Cortex of kidney (tissue), 1 donor: ENCODE measurements at places on chromosomes 3 and 15.

- DNase-seq: no peak
Measured at GRCh38 chr3:42729404-42730145, 27.0 kb upstream of the HHATL start.

DNA sequence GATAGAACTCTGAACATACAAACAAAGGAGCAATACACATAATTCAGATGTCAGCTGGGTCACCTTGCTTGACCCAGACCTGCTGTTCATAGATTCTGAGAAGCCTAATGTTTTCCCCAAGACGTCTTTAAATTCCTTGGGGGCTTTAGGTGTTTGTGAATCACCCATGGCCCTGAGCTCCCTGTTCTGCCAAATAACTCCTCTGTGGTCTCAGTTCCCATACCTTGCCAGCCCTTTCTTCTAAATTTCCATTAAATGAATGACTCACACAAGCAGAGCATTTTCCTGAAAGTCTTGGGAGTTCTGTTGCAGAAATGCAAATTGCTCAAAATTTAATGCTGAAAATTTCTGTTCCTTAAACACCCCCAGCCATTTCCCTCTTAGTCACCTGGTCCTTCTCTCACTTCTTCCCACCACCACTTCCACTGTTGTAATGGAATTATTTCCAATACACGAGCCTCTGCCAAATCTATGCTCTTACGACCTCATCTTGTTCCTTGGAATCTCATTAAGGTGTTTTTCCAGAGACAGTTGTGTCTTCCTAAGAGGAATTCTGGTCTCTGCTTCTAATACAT is 33.4 kb upstream of the PSMD6 start:
- DNase-seq: no peak

GRCh38 chr3:98361289-98361688 is 7.6 kb downstream of the OR5K4 start:
- DNase-seq: no peak

DNA sequence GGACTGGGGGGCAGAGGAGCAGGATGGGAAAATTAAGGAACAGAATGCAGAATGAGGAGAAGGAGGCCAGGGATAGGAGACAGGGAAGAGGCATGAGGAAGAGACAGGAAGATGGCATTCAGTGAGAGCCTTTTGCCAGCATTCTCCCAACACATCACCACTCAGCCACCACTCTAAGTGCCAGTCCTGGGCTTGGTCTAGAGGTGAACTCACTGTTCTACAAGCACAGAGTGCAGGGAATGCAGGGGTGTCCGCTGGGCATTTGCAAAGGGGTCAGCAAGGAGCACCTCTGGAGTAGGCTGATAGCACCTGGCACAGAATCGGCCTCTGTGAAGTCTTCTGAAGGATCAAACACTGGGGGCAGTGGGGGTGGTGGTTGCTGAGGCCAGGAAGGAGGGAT is 14.6 kb upstream of the IGDCC3 start:
- no peak for DNase-seq

DNA sequence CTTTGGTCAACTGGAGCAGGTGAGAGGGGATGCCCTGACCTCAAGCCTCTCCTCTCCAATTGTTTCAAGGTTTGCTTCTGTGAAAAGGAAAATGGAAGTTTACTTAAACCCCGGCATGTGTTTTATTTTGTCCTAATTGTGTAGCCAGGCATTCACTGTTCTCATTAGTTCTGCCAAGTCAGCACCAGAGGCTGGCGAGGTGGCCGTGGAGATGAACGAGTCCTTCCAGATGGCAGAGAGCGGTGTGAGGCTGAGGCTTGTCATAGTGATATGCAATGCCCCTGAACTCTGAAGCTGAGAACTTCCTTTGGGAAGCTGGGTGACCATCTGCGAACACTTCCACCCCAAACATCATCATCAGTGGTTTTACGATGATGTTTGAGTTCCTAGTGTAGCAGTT is 199.6 kb downstream of the TJP1 start:
- no peak for DNase-seq

DNA sequence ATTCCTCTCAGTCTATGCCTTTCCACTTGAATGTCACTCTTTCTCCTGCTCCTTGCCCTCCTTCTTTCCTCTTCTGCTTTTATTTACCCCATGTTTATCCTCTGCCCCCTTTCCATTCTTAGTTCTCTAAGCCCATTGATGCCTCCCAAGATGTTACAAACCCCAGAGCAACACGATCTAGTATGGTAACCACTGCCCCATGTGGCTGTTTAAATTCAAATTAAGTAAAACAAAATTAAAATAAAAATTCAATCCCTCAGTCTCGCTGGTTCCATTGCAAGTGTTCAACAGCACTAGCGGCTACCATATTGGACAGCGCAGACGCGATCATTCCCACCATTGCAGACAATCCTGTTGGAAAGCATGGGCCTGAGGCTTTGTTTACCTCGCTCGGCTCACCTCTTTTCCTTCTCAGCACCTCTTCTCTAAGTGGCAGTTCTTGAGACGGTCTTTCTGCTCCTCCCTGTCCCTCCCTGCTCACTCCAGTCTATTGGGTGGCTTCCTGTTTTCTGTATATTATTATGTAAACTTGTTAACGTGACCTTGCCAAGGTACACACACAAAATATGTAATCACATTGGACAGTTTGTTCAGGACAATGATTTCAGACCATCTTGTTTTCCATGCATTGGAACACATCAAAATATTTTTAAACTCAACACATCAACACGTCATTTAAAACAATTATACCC is 21.8 kb upstream of the CA12 start:
- no peak for DNase-seq

GRCh38 chr3:108053067-108053466 is 37.8 kb downstream of the CD47 start:
- DNase-seq: no peak

DNA sequence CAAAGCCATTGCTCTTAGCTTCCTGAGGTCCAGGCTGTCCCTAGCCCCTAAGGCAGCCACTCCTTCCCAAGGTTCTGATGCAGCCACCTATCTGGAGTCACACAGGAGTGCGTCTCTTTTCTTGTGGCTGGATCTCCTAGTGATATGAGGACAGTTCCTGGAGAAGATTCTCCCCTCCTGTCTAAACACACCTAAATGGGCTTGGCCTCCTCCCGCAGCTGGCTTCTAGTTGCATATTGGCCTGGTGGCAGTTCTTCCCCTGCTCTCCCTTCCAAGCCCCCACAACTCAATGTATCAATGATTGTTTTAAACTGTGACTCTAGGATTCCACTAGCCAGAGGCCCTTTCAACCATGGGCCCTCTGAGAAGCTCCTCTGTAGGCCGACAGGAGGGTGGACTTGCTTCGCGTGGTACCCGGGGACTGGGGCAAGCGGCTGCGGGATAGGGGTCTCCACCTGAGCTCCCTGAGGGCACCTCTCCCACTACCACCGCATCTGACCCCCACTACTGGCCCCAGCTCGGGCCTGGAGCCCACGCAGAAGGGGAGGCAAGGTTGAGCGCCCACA is 1.4 kb downstream of the ITGA11 start:
- DNase-seq: no peak

- DNase-seq: no peak
Measured at GRCh38 chr3:126019683-126020082, 50.7 kb downstream of the ROPN1B start.

GRCh38 chr3:121598564-121598963 is 5.4 kb downstream of the FBXO40 start:
- DNase-seq: no peak

DNA sequence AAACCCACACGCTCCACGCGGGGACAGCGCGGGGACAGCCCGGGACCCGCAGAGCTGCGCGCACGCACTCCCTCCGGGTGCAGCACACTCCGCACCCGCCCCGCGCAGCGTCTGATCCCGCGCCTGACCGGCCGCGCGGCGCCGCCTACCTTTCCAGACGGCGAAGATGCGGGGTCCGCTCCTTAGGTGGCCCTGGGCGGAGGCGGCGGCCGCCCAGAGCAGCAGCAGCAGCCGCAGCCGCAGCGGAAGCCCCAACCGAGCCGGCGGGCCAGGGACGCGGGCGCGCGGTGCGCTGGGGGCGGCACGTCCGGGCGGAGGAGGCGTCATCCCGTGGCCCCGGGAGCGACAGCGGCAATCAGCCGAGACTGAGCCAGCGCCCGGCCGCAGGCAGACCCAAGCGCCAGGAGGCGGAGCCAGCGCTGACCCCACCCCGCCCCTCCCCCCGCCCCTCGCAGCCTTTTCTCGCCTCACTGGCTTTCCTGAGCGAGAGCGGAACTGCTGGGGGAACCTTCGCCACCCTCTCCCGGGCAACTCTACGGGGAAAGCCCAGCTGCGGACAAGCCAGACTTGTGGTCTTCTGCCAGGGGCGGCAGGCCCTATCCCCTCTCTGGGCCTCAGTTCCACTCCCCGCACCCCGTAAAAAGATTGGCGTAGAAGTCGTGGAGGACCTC is at the start of gene SEMA7A:
Gene SEMA7A, minus strand, starts transcription at position 367 of the 671 bp plus-strand sequence. Its CDS starts 40 bp downstream, at position 327.
- DNase-seq: no peak

DNA sequence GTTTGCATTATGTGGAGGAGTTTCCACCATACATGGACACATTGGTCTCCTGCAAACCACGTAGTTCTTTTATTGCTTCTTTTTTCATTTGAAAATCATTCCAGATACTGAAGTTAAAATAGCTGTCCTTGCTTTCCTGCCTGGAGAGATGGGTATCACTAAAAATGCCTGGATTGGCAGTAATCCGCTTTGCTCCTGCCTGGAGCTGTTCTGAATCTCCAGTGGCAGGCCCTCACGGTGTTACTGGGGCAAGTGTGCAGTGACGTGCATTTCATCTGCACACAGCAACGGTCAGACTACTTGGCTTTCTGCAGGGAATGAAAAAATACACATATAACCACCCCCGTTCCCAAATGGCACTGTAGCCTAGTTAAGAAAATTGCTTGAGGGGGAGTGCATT is 272.9 kb downstream of the IL5RA start:
- DNase-seq: no peak

DNA sequence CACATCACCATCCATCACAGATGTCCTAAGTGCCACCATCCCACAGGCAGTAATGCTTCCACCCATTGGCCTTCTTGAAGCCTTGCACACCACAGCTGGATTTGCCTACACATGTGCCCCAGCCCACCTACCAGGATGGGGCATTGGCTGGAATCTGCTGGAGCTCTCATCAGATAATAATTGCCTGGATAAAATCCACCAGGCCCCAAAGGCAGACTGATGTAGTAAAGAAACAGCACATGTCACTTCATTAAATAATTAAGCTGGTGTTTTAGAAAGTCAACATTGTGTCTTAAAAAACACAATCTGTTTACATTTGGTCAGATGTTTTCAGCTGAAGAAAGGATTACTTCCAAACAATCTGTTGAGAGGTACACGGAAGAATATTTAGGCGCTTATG is 229.5 kb downstream of the ATP8B4 start:
- DNase-seq: no peak

DNA sequence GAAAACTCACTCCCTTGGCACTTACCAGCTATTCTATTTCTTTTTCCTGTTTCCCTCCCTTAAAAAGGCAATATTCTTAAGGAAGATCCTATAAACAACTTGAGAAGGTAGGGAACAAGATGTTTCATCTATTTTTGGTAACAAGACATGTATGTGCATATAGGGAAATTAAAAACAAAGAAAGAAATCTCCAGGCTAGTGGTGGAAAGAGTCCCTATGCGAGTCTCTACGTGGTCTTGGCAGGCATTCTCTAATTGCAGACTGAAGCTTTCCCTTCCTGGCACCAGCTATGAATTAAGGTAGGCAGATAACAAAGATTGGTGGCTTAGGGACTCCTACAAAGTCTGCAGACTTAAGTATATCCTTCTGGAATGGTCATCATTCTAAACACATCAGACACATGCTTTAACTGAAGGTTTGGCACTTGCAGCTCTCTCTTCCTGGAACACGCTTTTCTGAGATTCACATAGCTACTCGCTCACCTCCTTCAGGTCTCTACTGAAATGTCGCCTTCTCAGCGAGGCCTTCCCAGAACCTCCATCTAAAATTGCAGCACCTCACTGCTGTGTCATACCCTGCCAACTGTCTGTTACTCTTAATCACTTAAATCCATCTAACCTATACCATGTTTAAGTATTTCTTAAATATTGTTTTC is 336.0 kb downstream of the VGLL3 start:
- no peak for DNase-seq

DNA sequence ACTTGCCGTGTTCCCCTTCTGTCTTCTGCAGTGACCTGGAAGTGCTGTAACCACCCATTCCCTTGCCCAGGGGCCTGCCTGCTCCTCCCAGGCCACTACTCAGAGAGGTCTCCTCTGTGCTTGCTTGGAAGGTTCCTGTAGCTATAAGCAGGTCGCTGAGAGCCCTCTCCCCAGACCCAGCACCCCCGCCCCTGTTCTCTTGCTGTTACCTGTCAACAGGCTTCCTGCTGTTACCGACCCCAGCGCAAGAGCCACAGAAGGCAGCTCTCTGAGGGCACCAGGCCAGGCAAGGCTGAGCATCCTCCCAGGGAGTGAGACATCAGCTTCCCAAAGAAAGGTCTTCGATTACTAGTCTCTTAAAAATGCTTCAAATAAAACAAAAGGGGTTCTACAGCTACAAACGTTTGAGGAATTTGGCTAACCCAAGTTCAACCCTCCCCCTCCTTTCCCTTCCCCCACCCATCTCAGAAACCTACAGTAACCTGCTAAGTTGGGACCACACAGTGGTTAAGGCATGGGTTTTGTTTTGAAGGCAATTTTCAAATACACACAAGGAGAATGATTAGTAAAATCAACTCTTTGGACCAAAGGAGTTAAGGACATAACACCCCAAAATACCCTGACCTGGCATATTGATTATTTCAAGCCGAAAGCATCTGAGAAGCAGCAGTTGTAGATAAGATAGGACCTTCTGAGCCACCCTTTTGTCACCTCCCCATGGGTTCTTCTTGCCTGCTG is 74.9 kb upstream of the MFGE8 start:
- DNase-seq: no peak

- DNase-seq: no peak
Measured at GRCh38 chr15:63490345-63491034, 13.9 kb upstream of the USP3 start.

GRCh38 chr15:41730543-41730942 is 43.7 kb upstream of the MAPKBP1 start:
- no peak for DNase-seq

GRCh38 chr3:143668924-143669790 is 179.1 kb downstream of the SLC9A9 start:
- DNase-seq: no peak

DNA sequence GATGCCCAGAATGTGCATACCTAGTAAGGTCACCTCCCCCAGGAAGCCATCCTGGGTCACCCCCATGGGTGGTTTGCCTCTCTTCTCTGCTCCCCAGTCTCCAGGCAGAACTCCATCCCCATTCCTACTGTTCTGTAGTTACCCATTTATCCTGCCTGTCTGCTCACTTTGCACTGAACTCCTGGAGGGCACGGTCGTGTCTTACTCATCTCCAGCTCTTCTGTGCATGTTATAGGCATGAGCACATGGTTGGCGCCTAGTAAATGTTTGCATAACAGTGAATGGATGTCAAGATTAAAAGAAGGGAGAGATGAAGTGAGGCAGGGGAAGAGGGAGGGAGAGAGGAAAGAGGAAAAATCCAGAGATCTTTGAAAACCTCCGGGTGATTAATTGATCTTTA is 208.4 kb upstream of the TRIM42 start:
- no peak for DNase-seq
